Left renal pelvis (tissue), 4 donors: ENCODE measurements at places on chromosomes 16 and 17. TPM values are rescaled to one million over a fixed set of nuclear protein-coding genes. Genes with fewer than 3 reads are reported as not detected.

DNA sequence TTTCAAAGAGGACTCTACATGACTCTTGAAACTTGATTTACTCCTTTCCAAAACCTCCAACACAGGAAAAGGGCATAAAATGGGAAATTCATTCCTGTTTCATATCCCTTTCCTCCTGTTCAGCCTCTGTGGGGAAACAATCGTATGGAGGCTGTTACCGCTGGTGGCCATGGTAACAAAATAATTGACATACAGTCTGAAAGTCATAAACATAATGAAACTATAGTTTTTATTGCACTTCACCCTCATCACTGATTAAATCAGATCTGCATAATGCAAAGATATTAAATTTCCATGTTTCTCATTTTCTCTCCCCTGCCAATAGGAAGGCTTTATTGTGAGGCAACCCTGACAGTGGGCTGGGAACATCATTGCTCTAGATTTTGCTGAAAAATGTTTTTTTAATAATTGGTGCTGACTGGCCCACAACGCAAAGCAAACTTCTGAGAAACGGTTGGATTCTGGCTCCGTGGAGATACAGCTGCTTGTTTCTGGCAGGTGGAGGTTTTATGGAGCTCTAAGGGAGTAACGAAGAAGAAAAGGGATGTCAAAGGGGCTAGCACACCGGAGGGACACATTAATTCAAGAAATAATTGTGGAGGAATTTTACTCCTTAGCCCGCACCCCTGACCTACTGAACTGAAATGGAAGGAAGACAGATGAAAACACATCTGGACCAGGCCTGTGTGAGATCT is 154.2 kb upstream of the SHISA6 start:
- DNase-seq, result no peak

DNA sequence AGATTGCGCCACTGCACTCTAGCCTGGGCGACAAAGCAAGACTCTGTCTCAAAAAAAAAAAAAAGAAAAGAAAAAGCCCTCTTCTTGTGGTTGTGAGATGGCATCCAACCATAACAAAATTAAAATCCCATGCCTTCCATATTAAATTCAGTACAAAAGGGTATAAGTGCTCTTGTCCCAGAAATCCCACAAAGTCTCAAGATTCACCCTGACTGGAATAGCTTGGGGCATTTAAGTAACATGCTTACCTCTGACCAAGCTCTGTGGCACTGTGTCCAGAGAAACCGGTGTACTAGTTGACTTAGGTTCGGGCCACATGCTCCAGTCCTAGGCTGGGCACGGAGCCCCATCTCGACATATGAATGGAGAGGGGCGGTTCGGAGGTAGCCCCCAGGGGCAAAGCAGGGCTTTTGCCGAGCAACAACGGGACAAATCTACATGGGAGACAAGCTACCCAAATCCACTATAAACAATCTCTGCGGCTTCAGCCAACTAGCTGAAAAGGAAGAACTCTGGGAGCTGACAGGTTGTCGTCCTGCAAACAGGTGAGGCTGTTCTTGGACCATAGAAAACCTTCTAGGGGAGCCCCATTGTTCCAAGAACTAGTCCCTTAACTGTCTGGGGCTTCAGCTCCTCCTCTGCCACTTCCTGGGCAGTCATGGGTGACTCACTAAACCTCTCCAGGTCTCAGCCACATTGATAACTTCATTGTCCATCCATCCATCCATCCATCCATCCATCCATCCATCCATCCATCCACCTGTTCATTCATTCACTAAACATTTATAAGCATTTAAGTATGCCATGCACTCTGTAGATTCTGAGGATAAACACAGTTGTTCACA is 10.3 kb upstream of the IL4R start:
- DNase-seq, result no peak

DNA sequence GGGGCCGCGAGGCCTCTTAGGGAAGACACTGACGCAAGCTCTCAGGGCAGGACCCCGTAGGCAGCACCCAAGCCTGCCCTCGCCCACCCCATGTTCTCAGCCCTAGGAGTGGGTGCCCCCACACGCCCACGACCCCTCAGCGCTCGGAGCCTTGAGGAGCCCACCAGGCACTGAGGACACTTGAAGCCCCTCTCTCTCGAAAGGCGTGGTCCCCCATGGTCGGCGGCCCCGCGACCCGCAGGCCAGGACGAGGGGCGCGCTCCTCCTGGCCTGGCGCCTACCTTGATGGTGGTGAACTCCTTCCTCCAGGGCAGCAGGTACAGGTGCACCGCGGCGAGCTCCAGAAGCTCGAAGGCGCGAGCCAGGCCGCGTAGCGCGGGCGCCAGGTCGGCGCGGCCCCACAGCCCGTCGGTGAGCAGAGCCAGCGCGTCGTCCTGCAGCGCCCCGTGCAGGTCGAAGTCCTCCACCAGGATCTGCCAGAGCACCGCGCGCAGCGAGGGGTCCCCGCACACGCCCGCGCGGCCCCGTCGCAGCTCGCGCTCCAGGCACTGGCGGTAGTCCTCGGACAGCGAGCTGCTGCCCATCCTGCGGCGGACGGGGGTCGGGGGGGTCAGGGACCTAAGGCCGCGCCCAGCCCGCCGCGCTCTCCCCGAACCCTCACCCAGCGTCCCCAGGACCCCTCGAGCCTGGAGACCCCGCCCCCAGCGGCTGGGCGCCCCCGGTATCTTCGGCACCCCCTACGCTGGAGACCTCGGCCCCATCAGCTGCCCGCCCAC is 668 bp downstream of the SPATA2L start:
- no peak for DNase-seq

DNA sequence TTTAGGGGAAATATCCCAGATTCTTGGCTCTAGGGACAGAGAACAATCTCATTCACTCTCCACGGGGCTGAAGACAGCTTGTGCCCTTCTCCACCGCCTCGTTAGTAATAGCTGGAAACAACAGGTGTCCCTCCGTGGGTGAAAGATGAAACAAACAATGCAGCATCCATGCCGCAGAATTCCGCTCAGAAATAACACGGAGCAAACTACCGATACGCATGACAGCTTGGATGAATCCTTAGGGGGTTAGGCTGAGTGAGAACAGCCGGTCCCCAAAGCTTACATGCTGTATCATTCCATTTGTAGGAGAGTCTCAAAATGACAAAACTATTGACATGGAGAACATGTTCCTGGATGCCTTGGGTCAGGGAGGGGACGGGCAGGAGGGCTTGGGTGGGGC is 29.4 kb upstream of the CACNG1 start:
- DNase-seq, result no peak

DNA sequence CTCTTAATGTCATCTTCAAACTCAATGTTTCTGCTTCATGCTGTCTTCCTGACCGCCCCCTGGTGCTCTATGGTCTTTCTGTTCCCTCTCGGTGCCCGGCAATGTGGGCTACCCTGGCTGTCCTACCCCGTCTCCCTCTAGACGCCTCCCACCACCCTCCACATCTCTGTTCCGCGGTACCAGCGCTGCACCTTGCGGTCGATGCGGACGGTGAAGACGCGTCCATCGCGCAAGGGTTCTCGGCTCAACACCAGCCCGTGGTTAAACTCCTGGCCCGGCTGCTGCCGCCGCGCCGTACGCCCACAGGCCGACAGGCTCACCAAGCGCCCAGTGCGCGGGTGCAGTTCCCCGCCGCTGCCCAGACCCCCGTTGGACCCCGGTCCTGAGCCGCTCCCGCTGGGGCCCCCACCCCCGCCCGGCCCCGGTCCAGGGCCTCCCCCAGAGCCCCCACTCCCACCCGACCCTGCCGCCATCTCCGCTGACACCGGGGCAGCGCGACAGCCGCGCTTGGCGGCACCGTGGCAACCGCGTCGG is at the start of gene NEURL4:
NEURL4 (minus strand) TSS at position 496 of the 534 bp plus-strand sequence; CDS start at position 473, 23 bp downstream.
- DNase-seq, result no peak

DNA sequence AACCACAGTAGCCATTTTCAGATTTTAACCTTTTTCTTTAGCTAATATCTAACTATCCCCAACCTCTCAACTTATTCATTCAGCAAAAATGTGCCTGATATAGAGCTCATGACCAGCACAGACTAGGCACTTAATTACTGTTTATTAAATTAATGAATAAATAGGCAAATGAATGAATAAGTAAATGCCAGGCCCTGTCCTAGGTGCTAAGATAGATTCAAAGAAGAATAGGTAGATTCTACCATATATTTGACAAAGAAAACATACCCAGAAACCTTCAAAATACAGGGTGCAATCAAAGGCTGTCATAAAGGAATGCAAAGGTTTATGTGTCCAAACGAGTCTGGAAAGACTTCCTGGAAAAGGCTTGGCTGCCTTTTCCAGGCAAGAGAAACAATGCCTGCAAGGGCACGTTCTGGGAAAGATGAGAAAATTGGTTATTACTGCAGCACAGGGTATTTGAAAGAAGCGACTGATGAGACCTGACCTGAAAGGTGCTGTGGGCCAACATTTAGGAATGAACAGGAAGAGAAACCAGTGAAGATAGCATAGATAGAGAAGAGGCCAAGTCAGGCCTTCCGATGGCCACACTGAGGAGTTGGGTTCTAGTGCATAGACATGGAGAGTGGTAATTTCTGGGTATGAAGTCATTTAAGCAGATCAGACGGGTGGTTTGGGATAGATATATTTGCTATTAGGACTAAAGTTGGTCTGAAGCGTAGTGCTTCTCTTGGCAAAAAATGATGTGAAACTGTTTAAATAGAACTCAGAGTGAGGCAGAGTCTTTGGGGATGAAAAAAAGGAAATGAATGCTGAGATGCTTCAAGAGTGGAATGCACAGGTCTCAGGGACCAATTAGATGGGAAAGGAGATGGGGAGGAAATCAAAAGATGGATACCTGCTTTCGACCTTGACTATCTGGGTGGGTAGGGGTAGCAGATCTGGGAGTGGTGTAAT is 11.4 kb upstream of the CCL2 start:
- DNase-seq, result no peak

- DNase-seq, result no peak
Measured at GRCh38 chr16:12350945-12351344, 374.4 kb downstream of the SNX29 start.

GRCh38 chr17:10192461-10192860 is 5.9 kb downstream of the GAS7 start:
- no peak for DNase-seq

DNA sequence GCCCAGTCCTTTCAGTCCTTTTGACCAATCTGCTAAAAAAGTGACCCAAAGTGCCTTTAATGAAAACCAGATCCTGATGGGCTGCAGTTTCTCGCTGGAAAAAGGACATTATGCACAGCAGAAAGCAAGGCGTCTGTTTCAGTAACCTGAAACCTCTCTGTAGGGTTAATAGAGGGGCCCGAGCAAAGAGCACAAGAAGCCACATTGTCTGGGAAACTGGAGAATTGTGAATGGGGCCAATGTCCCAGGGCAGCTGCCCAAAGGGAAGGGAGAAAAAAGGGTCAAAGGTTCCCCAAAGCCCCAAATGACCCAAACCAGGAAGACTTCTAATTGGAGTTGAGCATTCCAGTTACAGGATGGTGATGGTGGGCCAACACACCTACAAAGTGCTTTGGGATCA is 3.0 kb downstream of the OTOA start:
- DNase-seq, result no peak

DNA sequence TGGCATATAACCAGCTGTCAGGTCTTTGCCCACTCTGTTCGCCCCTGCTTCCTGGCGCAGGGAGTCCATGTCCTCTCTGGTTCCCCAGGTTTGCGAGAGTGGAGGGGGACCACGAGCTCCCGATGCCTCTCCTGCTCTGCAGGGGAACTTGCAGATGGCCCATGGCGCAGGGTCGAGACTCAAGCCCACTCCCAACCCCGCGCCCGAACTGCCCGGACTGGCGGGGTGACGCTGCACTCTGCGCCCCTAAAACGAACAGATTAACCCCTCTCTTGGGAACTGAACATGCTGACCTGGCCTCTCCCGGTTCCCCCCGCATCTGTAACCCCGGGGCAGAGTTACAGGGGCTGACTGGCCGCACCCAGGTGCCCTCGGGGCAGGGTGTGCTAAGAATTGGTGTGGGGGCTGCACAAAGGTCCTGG is 681 bp upstream of the PLA2G15 start:
- DNase-seq, result no peak

SLC35G6 gene
- not detected for polyA plus RNA-seq

RDM1 gene
- 3.6 TPM for polyA plus RNA-seq
